ENCODE measurements at places on chromosomes 7 and 10.

GRCh38 chr10:22705527-22705926 is 8.9 kb downstream of the PIP4K2A start:
- DNase-seq = no peak

DNA sequence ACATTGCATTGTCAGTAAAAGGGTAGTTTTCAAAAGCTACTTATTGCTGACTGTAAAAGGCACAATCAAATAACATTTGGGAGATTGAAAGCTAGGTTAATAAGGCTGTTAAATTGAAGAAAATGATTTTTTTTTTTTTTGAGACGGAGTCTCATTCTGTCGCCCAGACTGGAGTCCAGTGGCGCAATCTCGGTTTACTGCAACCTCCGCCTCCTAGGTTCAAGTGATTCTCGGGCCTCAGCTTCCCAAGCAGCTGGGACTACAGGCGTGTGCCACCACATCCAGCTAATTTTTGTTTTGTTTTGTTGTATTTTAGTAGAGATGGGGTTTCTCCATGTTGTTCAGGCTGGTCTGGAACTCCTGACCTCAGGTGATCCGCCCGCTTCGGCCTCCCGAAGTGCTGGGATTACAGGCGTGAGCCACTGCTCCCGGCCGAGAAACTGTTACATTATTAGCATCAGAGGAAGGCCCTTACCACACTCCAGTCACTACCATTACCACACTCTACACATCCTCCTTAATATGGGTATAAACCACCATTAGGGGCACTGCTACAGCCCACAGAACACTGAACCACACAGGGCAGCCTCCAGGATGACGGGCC is 1.0 kb downstream of the CYP51A1 start:
- peak; percentile 38 for DNase-seq

DNA sequence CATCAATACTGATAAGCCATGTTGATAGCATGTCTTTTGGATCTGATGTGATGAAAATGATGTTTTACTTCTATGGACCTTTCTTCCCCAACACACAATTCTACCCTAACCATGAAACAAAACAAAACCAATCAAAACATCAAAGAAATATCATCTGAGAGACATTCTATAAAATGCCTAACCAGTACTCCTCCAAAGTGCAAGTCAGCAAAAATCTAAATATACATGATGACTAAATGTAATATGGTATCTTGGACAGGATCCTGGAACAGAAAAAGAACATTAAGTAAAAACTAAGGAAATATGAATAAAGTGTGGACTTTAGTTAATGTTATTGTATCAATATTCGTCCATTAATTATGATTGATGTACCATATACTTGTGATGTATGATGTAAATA is 625.1 kb downstream of the MAGI2 start:
- no peak for DNase-seq

DNA sequence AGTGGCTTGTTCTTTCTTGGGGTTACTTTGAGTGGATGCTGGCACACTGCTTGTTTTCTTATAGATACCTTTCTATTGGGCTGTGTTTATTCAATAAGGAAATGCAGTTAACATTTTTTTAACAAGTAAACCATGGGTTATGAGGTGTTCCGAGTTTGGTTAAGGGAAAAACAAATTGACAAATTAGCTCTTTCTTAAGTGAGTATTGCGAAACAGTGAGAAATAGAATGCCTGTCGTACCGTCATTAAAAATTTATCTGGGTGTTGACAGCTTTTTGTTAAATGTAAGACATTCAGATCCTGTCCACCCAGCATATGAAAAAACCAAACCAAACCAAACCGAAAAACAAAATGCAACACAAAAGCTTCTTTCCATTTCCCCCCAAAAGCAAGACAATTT is 6.2 kb downstream of the CUX1 start:
- no peak for DNase-seq

DNA sequence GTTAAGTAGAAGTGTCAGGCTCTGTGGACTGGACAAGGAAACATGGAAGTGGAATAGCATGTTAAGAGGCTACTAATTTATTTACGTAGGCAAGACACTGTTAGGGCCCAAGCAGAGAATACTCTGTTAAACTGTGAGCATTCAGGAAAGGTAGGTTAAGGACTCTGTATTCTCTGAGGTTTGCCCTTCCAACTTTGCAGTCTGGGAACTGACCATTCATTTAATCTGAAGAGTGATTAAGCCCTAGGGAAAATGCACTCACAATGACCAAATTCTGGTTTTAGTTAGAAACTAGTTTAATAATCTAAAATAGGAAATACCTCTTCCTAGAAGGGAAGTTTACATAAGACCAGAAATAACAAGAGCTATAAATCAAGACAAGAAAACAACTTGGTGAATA is 266.6 kb downstream of the SUGCT start:
- DNase-seq = peak; percentile 6
